ENCODE measurements at places on chromosomes 12 and 14.
A peak's percentile ranks its signal among the peaks of the same experiment; 100 is the strongest.

DNA sequence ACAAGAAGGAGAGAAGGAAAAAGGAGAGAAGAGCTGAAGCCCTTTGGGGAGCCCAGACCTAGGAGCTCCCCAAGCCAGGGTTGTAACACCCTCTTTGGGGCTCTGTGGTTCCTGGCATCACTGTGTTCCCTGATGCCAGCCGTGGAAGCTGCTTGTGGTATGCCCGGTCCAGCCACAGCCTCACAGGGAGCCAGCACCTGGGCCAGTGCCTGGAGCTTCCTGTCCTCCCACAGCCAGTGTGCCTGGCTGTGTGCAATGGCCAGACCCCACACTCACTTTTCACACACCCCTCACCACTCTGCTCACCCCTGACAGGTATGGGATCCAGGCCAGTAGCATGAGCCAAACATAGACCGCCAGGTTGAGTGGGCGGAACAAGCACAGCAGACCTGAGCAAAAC lies 834.7 kb downstream of the FLRT2 start:
- no peak for DNase-seq

DNA sequence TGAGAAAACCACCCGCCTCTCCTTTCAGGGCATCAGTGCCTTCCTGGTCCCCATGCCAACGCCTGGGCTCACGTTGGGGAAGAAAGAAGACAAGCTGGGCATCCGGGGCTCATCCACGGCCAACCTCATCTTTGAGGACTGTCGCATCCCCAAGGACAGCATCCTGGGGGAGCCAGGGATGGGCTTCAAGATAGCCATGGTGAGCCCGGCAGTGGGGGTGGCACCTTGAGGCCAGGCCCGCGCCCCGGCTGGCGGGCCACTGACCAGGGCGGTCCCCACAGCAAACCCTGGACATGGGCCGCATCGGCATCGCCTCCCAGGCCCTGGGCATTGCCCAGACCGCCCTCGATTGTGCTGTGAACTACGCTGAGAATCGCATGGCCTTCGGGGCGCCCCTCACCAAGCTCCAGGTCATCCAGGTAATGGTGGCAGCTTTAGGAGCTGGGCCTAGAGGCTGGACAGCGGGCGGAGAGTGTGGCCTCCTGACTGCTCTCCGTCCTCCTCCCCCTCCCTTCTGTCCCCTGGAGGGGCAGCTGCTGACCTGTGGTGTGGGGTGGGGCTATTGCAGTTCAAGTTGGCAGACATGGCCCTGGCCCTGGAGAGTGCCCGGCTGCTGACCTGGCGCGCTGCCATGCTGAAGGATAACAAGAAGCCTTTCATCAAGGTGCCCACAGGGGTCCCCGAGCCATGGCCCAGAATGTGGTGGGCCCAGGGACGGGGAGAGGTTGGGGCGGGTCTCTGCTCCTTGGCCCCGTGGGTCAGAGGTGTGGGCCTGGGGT lies 12.8 kb downstream of the ACADS start:
- peak; percentile 17 for DNase-seq

DNA sequence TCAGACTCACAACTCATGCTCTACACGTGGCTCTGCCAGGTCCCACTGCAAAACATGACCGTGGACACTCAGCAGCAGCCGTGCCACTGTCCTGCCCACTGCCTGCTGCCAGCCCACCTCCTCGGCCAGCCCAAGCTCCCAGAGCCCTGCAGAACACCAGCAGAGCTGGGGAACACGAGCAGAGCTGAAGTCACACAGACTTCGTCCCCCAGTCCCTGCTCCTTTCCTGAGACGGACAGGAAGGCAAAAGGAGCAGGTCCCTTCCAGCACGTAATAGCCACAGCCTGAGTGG lies 152.1 kb downstream of the DPF3 start:
- no peak for DNase-seq

GRCh38 chr14:62916551-62916950 lies 128.7 kb downstream of the KCNH5 start:
- no peak for DNase-seq

- DNase-seq: no peak
Observed at GRCh38 chr14:42028607-42029006, 421.9 kb downstream of the LRFN5 start.

- no peak for DNase-seq
Observed at GRCh38 chr12:77946541-77947061, 115.9 kb downstream of the NAV3 start.

GRCh38 chr12:3700861-3701260 lies 52.0 kb downstream of the CRACR2A start:
- no peak for DNase-seq

DNA sequence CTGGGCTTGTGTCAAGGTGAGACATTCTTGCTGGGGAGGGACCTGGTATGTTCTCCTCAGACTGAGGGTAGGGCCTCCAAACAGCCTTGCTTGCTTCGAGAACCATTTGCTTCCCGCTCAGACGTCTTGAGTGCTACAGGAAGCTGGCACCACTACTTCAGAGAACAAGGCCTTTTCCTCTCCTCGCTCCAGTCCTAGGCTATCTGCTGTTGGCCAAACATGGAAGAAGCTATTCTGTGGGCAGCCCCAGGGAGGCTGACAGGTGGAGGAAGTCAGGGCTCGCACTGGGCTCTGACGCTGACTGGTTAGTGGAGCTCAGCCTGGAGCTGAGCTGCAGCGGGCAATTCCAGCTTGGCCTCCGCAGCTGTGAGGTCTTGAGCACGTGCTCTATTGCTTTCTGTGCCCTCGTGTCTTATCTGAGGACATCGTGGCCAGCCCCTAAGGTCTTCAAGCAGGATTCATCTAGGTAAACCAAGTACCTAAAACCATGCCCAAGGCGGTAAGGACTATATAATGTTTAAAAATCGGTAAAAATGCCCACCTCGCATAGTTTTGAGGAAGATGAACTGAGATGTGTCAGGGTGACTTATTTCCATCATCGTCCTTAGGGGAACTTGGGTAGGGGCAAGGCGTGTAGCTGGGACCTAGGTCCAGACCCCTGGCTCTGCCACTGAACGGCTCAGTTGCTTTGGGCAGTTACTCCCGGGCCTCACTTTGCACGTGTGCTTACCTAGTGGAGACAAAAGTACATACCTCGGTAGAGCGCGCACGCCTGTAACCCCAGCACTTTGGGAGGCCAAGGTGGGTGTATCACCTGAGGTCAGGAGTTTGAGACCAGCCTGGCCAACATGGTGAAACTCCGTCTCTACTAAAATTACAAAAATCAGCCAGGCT lies 4.3 kb downstream of the GAPDH start:
- DNase-seq: no peak

- no peak for DNase-seq
Observed at GRCh38 chr12:88253371-88253978, 111.4 kb downstream of the TMTC3 start.
